ENCODE measurements at places on chromosomes 2 and 18.

GRCh38 chr2:187500585-187501359 is 52.7 kb upstream of the CALCRL start:
- H3K4me1 ChIP-seq: peaks cover 20% of the 10 kb centered on the region
- H3K4me3 ChIP-seq: no peak overlapping the region
- DNase-seq: no peak
- no peaks in the 10 kb centered on the region for H3K27me3 ChIP-seq
- H3K36me3 ChIP-seq: no peaks in the 10 kb centered on the region

- DNase-seq: no peak
- no peaks in the 10 kb centered on the region for H3K4me1 ChIP-seq
- no peaks in the 10 kb centered on the region for H3K27me3 ChIP-seq
- H3K4me3 ChIP-seq: no peak overlapping the region
- H3K27ac ChIP-seq: no peak overlapping the region
- H3K36me3 ChIP-seq: no peaks in the 10 kb centered on the region
These were observed 34.8 kb upstream of the SP5 start for GRCh38 chr2:170680172-170680941.

DNA sequence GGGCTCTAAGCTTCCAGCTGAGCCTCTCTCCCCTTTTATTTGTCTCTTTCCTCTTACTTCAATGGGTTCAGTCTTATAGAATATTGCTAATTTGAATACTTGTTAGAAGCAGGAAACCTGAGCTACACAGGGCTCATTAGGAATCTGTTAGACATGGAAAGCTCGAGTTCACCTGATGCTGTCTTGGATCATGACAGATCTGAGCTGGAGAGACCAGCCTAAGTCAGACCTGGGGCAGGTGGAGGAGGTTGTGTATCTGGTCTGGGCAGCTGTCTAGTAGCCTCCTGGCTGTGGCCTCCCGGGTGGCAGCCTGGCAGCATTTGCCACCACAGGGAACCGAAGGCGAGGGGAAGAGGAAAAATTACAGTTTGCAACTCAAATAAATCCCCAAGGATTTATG is 185.9 kb downstream of the ICOS start:
- no peaks in the 10 kb centered on the region for H3K36me3 ChIP-seq
- H3K27me3 ChIP-seq: no peaks in the 10 kb centered on the region
- no peak overlapping the region for H3K27ac ChIP-seq
- H3K4me1 ChIP-seq: no peaks in the 10 kb centered on the region

GRCh38 chr2:72897785-72898584 is 10.8 kb downstream of the SPR start:
- H3K27me3 ChIP-seq: peaks cover 68% of the 10 kb centered on the region
- no peak for DNase-seq

GRCh38 chr2:25304321-25304720 is 37.4 kb downstream of the DNMT3A start:
- no peak for DNase-seq
- no peak overlapping the region for H3K4me3 ChIP-seq
- no peaks in the 10 kb centered on the region for H3K27me3 ChIP-seq
- H3K27ac ChIP-seq: no peak overlapping the region

- no peak for DNase-seq
- H3K36me3 ChIP-seq: no peaks in the 10 kb centered on the region
- no peaks in the 10 kb centered on the region for H3K27me3 ChIP-seq
- H3K27ac ChIP-seq: no peak overlapping the region
- H3K4me1 ChIP-seq: no peaks in the 10 kb centered on the region
- no peak overlapping the region for H3K4me3 ChIP-seq
These were observed 92.1 kb downstream of the TMEM18 start for GRCh38 chr2:584863-585823.

- H3K36me3 ChIP-seq: no peaks in the 10 kb centered on the region
- peak overlapping the region; percentile 93 for H3K27ac ChIP-seq
- no peaks in the 10 kb centered on the region for H3K27me3 ChIP-seq
- peak overlapping the region; percentile 92 for H3K4me3 ChIP-seq
- no peaks in the 10 kb centered on the region for H3K4me1 ChIP-seq
These were observed 1.1 kb downstream of the PDIA6 start for GRCh38 chr2:10811517-10811916.

DNA sequence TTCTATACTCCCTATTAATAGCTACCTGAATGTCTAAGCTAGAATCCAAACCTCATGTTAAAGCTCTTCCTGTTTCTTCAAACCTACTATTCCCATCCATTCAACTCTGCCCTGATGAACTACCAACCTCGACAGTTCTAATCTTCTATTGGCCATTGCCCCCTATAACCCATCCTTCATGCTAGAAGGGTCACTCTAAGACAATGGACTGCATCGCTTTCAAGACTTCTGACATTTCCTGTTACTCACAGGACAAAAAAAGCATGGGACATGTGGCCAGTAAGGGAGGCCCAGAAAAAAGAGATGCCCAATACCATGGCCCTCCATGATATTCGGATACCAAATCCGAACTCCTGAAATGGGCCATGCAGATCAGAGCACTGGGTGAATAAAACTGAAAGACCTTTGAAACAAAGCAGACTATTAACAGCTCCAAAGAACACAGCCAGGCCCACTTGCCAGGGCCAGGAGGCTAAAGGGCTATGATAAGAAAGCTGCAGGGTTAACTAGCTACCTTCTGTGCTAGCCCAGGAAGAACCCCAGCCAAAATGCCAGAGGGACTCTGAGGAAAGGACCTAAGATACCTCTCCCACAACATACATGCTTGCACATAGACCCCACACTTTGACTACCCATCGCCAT is 4.5 kb downstream of the B4GALT6 start:
- no peak for DNase-seq
- no peaks in the 10 kb centered on the region for H3K27me3 ChIP-seq
- H3K4me1 ChIP-seq: no peaks in the 10 kb centered on the region
- H3K36me3 ChIP-seq: no peaks in the 10 kb centered on the region
- no peak overlapping the region for H3K4me3 ChIP-seq

DNA sequence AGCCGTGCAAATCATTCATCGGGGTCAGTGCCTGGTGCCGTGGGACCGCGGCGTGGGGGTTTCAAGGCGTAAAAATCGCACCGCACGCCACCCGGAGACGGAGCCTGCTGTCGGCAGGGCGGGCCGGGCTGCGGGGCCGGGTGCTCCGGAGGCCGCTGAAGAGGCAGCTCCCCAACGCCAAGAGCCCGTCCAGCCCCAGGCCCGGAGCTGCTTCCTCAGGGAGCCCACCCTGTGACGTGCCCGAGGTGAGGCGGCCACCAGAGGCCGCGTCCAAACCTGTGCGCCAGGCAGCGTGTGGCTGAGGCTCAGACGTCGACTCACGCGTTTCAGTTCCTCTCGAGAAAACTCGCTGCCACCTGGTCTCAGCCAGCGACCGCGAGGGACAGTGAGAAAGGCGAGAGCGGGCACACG is 98.1 kb downstream of the NFATC1 start:
- no peak overlapping the region for H3K27ac ChIP-seq
- DNase-seq: no peak
- peaks cover 3% of the 10 kb centered on the region for H3K4me1 ChIP-seq
- H3K27me3 ChIP-seq: no peaks in the 10 kb centered on the region
- no peaks in the 10 kb centered on the region for H3K36me3 ChIP-seq

- peaks cover 4% of the 10 kb centered on the region for H3K27me3 ChIP-seq
- H3K36me3 ChIP-seq: no peaks in the 10 kb centered on the region
- DNase-seq: no peak
- H3K4me3 ChIP-seq: no peak overlapping the region
These were observed 20.0 kb downstream of the AQP12B start for GRCh38 chr2:240662681-240663080.

GRCh38 chr18:30404422-30404821 is 638.1 kb downstream of the DSC3 start:
- H3K27me3 ChIP-seq: no peaks in the 10 kb centered on the region
- H3K4me3 ChIP-seq: no peak overlapping the region
- no peak overlapping the region for H3K27ac ChIP-seq

GRCh38 chr2:40287195-40287594 is 164.7 kb downstream of the SLC8A1 start:
- peaks cover 5% of the 10 kb centered on the region for H3K4me1 ChIP-seq
- H3K27me3 ChIP-seq: no peaks in the 10 kb centered on the region
- no peak overlapping the region for H3K27ac ChIP-seq
- H3K4me3 ChIP-seq: no peak overlapping the region
- no peak for DNase-seq

- no peaks in the 10 kb centered on the region for H3K4me1 ChIP-seq
- H3K4me3 ChIP-seq: no peak overlapping the region
- no peaks in the 10 kb centered on the region for H3K27me3 ChIP-seq
- DNase-seq: no peak
- no peak overlapping the region for H3K27ac ChIP-seq
These were observed 48.5 kb upstream of the ASPRV1 start for GRCh38 chr2:70009762-70010575.

GRCh38 chr2:239774933-239775622 is 250.1 kb downstream of the NDUFA10 start:
- no peak overlapping the region for H3K27ac ChIP-seq
- no peak overlapping the region for H3K4me3 ChIP-seq
- no peak for DNase-seq
- H3K27me3 ChIP-seq: no peaks in the 10 kb centered on the region
- no peaks in the 10 kb centered on the region for H3K4me1 ChIP-seq

GRCh38 chr2:149136111-149136510 is 97.6 kb downstream of the LYPD6B start:
- no peak for DNase-seq
- H3K4me3 ChIP-seq: no peak overlapping the region
- no peaks in the 10 kb centered on the region for H3K27me3 ChIP-seq
- no peaks in the 10 kb centered on the region for H3K36me3 ChIP-seq
- no peaks in the 10 kb centered on the region for H3K4me1 ChIP-seq
